ENCODE measurements at places on chromosomes 7 and 10.

DNA sequence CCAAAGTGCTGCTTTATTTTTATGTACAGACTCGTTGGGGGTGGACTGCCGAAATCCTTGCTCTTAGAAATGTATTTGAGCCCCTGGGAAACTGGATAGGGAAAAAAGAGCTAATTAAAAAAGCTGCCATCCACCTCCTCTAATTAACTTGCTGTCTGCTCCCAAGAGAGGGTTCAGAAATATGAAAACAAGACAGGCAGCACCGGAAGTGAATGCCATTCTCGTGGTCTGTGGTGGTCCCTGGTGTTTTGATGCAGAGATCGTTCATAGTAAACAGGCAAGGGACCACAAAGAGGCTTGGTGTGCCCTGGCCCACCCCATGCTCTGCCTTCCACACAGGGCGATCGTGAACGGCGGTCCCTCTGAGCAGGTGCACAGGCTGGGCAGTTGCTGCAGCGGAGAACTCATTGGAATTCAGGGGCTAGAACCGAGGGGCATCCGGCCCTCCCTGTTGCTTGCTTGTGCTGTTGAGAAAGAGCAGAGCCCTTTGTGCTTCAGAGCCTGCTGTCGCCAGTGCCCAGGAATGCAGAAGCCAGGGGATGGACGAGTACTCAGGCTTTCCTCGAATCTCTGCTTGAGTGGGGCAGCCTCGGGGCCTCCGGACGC, 79.1 kb upstream of the BTBD16 start:
- no peak for DNase-seq

DNA sequence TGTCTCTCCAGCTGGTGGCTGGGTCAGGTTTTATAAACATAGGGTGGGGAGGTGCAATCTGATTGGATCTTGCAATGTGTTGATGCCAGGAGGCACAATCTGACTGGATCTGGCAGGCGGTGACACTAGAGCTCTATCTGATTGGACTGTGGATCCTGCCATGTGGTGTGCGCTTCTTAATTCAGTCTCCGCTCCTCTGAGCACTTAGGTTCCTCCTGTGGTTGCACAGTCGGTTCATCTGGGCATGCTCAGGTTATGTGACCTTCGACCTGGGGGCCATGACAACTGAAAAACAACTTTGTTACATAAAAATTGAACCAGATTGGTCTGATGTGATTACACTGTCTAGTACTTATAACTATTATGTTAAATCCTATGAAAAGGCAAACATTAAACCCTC, 127.1 kb upstream of the SVIL start:
- no peak for DNase-seq

GRCh38 chr10:118057361-118057760, 10.6 kb upstream of the RAB11FIP2 start:
- DNase-seq = no peak

DNA sequence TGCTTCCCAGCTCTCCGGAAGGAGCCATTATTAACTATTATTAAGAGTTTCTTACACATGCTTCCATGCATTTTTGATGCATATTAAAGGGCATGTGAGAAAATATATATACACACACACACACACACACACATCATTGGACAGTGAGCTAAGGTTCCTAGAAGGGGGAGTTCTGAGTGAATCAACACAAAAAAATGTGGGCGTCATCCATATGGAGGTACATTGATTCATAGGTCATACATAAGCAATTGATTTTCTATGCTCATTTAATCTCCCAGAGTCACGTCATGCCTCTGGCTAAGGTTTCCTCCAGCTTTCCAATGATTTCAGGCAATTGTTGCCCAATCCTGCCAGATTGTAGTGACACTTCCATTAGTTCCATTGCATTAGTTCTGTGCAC, 269.4 kb downstream of the DNAJB9 start:
- DNase-seq = no peak

DNA sequence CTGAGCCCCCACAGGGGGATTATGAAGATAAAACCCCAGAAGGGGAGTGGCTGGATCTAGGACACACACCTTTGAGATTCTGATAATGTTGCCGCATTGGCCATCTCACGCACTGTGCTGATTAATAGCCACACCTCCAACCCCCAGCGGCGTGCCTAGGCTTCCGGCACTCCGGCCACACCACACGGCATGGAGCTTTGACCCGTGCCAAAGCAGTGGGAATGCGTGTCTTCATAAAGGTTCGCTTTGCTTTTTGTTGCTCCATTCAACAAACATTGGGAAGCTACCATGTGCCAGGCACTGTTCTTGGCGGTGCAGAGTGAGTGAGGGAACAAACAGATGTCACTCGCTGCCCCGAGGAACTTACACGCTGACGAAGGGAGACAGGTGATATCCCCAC, 117.6 kb downstream of the TCERG1L start:
- DNase-seq = no peak

DNA sequence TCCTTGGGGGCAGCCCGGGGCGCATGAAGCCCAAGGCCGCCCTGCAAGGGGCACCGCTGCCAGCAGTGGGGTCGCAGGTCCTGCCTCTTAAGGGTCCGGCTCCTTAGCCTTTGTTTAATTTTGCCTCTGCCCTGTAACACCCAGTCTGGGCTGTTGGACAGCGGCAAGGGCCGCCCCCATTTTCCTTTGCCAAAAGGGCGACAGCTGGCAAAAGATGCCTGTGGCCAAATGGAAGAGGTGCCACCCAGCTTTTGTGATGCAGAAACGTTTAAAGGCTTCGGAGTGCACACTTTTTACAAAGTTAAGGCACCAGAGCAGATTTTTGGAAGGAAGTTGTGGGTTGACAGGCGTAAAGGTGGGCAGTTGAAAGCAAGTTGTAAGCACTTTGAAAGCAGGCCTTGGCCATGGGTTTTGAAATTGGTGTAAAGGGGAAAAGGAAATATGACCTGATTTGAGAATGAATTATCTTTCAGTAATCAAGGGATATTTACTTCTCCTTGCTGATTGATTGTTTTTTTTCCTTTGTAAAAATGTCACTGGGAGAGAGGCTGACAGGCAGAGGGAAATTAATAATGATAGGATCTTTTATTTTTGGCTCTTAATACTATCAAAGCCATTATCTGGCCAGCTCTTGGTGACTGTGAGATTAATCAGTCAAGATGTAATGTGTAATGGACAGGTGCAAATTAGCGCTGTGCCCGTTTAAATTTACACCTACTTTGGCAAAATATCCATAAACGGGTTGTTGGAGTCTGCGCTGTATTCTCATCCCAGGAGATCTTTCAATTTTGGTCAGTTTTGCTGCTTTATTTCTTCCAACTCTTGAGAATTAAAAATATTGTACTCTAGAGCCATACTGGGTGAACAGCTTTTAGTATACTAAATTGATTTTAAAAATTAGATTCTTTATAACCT, 1.2 kb downstream of the CASD1 start:
- peak; percentile 13 for DNase-seq
